HCEC 1CT (cell line): ENCODE measurements at places on chromosomes 5 and 9.
A peak's percentile ranks its signal among the peaks of the same experiment; 100 is the strongest.

DNA sequence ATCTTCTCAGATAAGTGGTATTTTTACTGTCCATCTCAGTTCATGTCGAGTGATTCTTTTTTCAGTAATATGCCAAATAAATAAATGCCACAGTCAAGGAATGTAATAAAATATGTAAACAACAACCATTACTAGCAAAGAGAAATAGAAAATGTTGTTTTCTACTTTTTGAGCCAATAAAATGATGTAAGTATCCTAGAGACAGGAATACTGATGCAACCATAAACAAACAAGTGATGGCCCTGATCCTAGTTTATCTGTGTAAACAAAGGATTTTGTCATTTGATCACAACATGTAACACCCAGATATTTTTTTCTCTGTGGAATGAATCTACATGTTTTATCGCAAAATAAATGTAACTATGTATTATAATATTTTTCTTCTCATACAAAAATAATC is 1852.8 kb downstream of the EFNA5 start:
- peak; percentile 14 for DNase-seq

DNA sequence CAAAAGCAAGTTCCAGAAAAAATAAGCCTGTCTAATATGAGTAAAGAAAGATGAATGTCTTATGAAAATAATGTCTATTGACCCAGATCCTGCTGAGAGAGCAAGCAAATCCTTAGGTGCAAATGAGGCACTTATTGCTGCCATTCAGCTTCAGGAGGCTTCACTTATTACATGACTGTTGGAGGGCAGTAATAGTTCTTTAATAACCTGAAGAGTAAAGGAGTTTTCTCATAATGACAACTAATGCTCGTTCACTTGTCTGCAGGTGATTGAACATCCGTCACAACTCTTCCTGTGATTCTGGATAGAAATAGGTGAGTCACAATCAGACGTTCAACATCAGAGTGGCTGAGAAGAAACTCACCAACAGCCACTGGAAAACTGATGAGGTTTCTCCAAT is 58.3 kb downstream of the SPOCK1 start:
- no peak for DNase-seq

GRCh38 chr5:172603251-172603806 is 37.7 kb upstream of the NEURL1B start:
- DNase-seq = no peak

DNA sequence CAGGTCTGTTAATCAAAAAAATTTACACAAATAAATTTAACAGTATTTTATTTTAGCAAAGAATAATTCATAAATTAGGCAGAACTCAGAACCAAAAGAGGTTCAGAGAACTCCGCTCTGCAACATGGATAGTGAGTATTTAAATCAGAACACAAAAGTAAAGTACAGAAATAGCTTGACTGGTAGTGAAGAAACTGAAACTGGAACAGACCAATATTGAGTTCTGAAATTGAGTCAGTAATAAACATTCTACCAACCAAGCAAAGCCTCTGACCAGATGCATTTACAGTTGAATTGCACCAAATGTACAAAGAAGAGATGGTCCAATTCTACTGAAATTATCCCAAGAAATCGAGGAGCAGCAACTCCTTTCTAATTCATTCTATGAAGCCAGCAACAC is 1542.8 kb downstream of the EFNA5 start:
- no peak for DNase-seq
